ENCODE measurements at places on chromosomes 12 and 14.

DNA sequence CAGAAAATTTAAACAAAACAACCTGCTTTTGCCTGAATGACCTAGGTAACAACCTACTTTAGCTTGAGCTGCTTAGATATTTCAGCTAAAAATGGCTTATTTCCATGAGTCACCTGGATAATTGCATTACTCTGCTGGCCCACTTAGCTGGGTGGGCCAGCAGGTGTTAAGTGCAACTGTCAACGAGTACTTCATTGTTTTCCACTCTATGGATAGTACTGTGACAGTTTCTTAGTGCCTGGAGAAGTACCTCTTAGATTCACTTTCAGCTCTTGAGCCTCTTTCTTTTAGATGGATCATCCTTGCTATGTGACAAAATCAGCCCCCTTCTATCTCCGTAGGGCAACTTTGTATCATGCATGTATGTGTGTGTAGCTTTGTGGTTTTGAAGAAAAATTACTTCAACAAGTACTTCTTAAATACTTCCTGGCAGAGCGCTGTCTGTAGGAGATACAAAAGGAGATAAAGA, 368.2 kb upstream of the ATP2B1 start:
- no peak for DNase-seq

DNA sequence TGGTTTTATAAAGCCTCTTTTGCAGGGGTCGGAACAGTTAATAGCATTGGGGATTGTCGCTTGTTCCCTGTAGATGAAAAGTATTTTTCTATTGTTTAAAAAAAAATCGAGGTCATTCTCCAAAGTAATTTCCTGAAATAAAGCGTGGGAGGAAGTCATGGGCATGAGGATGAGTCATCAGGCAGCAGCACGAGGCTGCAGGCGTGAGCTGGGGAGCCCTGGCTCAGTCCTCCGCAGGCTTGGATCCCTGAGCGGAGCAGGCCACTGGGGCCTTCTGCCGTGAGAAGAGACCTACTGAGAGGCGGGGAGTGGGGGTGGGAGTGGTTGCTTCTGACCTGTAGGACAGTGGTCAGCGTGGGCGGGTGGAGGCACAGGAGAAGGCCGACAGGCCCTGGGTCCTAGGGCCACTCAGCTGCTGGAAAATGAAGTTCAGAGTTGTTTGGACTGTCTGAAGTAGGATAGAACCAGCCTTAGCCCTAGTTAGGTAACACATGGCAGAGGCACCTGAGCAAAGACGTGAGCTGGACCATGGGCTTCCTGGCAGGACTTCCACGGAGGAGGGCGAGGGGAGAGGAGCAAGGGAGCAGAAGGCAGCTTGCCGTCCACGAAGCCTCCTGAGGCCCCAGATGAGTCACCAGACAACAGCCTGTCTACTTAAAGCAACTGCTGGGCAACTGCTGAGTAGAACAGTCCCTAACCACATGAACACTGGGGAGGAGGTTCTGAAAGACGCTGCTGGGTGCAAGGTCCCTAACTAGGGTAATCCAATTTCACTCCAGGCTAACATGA, 21.1 kb upstream of the LGALS3 start:
- peak; percentile 91 for DNase-seq

- DNase-seq: no peak
Measured at GRCh38 chr14:106622200-106622745, 1095.9 kb downstream of the TMEM121 start.

DNA sequence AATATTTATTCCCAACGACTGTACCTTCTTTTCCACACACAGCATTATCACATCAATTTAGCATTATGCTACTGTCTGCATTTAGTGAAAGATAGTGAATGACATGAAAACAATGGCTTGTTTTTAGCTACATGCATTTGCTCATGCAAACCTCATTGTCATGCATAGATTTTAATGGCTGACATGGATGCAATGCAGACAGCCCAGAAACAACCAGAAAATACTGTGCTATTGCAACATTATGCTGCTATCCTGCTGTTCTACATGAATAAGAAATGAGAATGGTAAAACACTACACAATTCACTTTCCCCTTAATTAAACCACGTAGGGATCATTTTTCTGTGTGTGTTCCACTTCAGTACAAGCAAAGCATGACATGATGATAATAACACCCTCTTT, 90.8 kb downstream of the LIN7A start:
- no peak for DNase-seq

- no peak for DNase-seq
Measured at GRCh38 chr12:106090591-106091445, 47.9 kb downstream of the NUAK1 start.

- DNase-seq: no peak
Measured at GRCh38 chr14:90720336-90720735, 95.9 kb downstream of the TTC7B start.

DNA sequence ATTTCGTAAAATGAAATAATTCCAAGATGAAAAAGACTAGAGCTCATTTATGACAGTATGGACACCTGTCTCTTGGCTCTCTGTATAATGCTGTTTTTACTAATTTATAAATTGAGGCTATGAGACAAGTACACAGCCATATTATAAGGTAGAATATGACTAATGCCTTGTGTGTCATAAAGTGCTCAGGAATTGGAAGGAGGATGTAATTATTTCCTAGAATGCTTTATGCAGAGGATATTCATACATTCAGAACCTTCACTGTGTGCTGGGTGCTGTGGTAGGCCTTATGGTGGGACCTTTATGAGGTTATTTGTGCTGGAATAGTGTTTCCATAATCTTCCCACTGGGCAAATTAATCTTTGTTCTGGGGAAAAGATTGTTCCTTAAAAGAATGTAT, 13.3 kb downstream of the PCNX1 start:
- DNase-seq: no peak

GRCh38 chr12:97899956-97900355, 437.4 kb downstream of the RMST start:
- DNase-seq: no peak

GRCh38 chr14:24913746-24914145, 136.2 kb downstream of the STXBP6 start:
- DNase-seq: no peak
